ENCODE measurements at places on chromosomes 7 and 10.

GRCh38 chr10:96585736-96586418 is 935 bp downstream of the TM9SF3 start:
- no peak for DNase-seq

GRCh38 chr10:59346321-59346720 is 16.0 kb downstream of the FAM13C start:
- DNase-seq = peak; percentile 12

DNA sequence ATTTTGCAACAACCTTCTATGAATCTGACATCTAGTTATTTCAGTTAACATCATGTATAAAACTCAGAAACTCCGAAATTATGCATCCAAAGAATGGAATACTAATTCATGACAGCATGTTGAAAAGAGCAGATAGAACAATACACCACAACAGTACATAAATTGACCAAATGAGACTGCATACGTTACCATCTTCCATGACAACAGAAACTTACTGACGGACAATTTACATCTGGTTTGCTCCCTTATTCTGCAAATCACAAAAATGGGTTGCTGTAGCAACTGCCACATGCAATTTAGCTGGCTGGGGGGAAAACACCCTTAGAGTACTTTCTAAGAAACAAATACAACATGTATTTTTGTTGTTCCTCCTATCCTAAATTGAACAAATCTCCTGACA is 14.3 kb downstream of the LRRN3 start:
- no peak for DNase-seq

- DNase-seq = no peak
Observed at GRCh38 chr7:44272456-44272855, 52.9 kb downstream of the CAMK2B start.

DNA sequence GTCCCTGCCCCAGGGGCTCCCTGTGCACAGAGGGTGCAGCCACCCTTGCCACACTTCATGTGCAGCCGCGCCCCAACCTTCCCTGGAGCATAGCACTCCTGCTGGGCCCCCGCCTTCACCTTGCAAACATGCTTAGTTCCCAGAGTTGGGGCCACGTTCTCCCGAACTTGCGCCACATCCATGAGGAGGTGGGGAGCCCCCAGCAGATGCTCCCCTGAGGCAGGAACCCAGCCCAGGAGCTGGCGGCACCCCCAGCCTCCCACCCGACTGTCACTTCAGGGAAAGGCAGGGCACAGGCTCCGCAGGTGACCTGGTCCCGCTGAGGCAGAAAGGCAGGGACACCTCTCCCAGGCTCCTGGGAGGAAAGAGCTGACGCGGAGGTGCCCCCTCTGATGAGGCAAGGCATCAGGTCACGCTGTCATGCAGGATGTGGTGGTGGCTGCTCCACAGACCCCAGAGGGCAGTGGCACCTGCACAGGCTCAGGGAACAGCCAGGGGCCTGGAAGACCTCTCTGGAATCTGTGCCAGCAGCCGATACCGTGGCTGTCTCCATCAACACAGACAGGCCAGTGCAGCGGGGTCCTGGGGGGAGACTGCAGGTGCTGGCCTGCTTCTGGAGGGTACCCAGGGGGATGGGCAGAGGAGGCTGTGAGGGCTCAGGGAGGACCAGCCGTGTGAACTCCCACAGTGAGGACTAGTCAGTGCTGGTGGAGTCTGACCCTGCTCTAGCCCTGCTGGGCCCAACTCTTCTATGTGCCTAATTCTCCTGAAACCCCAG is 221.3 kb downstream of the MAD1L1 start:
- no peak for DNase-seq

GRCh38 chr7:131305152-131305551 is 22.5 kb upstream of the MKLN1 start:
- no peak for DNase-seq

DNA sequence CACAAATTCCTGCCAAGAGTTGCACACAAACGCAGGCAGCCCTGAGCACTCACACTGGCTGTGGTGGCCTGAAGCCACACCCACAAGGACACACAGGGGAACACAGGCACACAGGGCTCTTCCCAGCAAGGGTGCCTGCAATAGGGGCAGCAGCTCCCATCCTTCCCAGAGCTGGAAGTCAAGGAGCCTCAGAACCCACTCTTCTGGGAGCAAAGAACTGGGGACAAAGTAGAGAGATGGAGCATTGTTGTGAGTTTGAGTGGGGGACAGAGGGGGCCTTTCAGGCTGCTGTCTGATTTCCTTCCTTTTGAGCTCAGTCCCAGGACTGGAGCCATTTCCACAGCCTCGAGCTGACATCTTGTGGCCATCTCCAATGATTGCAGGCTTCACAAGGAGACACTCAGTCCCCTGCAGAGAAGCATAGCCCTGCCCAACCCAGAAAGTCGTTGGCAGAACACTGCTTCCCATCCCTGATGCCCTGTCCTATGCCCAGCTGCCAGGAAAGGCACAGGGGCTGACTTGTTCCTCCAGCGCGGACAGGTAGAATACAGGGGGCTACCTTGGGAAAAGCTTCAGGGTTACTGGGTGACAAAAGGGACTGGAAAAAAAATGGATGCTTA is 34.4 kb upstream of the SLF2 start:
- peak; percentile 54 for DNase-seq

GRCh38 chr7:137904833-137905232 is 58.1 kb upstream of the DGKI start:
- no peak for DNase-seq

DNA sequence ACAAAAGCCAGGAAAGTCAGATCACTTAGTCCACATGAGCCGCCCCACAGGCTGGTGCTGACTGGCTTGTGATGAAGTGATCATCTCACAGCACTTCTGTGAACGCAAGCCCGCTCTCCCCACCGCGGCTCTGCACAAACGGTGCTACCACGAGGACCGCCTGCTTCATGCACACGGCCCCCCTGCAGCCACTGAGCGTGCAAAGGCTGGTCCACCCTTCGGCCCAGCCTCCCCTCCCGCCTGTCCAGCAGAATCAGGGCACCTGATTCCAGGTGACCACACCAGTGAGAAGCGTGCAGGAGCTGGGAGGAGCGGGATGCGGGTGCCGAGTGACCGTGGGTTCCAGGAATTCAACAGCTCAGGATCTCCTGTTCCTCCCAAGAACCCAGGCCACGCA is 32.2 kb downstream of the MAD1L1 start:
- no peak for DNase-seq

GRCh38 chr10:12308736-12309375 is 40.5 kb upstream of the CAMK1D start:
- no peak for DNase-seq

DNA sequence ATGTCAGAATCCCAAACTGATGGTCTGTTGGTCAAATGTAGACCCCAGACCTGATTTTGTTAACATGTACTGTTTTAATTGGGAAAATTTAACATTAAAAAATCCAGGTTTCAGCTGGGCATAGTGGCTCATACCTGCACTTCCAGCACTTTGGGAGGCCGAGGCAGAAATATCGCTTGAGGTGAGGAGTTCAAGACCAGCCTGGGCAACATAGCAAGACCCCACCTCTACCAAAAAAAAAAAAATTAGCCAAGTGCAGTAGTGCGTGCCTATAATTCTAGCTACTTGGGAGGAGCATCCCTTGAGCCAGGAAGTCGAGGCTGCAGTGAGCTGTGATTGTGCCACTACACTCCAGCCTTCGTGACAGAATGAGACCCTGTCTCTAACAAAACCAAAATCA is 15.9 kb upstream of the CAMK2G start:
- DNase-seq = no peak

GRCh38 chr10:121104476-121105111 is 253.4 kb downstream of the WDR11 start:
- no peak for DNase-seq

GRCh38 chr10:2137549-2138174 is 400.3 kb upstream of the ADARB2 start:
- no peak for DNase-seq

- DNase-seq = no peak
Observed at GRCh38 chr7:106864298-106865081, 592 bp upstream of the PIK3CG start.

DNA sequence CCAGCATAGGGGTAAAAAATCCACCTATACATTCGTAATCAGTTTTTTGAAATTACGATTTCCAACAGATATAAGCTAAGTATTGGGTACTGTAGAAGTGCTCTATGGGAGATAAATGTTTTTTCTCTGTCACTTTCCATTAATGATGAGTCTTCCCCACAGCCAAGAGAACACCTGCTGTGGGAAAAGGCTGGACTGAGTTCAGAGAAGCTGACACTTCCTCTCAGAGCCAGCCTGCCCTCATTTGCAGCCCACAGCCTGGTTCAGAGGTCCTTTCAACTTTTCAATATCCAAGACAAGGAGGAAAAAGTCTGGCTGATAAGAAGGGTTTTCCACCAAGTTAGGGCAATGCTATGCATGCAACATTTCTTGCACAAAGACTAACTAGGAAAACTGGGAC is 64.5 kb upstream of the DNAJB12 start:
- DNase-seq = no peak

DNA sequence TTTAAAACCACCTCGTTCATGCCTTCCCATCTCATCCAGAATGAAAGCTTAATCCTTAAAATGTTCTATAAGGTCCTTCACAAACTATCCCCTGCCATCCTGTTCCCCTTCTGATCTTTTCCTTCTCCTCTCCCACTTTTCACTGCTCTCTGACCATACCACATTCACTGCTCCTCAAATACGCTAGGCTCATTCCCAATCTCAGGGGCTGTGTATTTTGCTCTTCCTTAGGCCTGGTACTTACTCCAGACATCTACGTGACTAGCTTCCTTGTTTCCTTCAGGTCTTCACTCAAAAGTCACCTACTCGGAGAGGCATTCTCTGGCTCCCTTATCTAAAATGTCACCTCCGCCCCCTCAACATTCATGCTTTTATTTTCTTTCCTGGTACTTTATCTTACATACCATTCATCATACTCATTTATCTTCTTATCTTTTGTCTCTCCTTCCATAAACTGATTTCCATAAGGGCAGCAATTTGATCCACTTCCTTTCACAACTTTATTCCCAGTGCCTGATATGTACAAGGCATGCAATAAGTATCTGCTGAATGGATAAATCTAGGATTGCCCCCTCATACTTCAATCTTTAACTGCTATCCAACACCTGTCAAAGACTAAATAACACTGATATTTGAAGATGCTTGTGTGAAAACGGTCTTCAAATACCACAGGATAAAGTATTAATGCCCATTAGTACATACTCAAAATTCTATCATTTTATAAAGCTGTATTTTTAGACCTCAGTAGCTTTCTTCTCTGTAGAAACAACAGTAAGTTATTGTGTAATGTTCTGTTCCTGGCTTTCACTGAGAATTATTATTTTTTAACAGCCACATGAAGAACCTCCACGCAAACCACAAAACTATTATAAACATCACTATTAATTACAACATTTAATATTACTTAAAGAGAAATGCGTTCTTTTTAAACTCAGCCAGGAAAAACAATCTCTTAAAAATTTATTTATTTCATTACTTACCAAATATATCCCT is 27.0 kb downstream of the JMJD1C start:
- no peak for DNase-seq

DNA sequence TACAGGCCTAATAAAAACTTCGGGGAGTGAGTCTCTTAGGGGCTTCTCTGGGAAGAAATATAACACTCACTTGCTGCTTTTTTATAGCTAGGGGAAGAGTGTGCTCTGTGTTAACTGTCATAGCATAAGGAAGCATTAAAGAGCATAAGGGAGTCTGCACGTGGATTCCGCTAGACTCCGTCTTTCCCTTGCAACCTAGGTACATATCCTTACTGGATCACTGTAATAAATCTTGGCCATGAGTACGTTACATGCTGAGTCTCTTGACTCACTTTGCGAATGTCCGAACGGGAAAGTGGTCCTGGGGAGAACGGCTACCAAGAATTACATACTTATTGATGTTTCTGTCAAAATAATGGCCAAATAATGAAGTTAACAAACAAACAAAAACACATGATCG is 999.1 kb upstream of the MBL2 start:
- DNase-seq = no peak

- no peak for DNase-seq
Observed at GRCh38 chr7:92788559-92789183, 47.7 kb downstream of the CDK6 start.

DNA sequence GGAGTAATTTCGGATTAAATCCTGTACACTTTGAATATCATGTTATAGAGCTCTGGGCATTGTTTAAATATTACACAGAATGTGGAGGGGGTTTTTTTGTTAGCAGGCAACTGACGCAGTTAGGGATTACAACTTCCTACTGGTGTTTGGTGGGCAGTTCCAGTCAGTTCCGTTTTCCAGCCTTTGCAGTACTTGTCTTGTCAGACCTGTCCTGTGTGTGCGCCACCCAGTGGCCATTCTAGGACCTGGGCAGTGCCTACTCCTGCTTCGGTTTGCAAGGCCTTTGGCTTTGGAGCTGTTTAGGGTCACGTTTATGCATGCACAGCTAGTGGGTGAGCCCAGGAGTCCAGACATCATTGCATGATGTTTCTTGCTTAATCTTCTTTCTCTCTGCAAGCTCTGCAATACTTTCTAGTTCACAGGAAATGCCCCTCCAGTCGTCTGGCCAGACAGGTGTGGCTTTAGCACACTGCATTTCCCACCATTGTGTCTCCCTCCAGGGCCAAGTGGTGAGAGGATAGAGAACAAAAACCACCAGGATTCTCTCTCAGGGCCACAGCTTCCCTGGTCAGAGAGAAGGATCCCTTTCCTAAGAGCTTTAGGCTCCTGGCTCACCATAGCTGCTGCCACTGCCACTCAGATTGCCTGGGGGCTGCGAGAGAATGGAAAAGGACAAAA is 96.5 kb upstream of the TARP start:
- peak; percentile 86 for DNase-seq

- DNase-seq = no peak
Observed at GRCh38 chr10:28788762-28789161, 111.4 kb downstream of the BAMBI start.

- DNase-seq = no peak
Observed at GRCh38 chr10:127877699-127878098, 15.0 kb downstream of the CLRN3 start.

GRCh38 chr10:87642988-87643387 is 16.7 kb upstream of the PAPSS2 start:
- no peak for DNase-seq

- no peak for DNase-seq
Observed at GRCh38 chr7:101921061-101921460, 103.6 kb downstream of the CUX1 start.

DNA sequence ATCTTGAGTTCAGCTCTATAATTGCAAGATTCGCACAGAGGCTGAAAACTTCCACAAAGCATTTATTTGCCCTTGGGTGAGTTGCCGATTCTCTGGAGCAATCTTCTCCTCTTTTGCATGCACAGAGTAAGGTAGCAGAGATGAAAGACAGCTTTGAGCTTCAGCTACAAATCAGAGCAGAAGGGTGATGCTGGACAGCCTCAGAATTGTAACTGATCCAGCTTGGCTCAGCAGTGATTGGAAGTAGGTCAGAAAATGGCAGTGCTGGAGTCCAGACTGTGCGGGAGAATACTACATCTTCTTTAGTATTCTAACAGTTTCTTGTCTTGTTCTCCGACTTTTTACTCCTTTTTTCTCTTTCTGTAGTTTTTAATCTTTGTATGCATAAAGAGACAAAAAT is 55.4 kb upstream of the CDC14C start:
- no peak for DNase-seq

DNA sequence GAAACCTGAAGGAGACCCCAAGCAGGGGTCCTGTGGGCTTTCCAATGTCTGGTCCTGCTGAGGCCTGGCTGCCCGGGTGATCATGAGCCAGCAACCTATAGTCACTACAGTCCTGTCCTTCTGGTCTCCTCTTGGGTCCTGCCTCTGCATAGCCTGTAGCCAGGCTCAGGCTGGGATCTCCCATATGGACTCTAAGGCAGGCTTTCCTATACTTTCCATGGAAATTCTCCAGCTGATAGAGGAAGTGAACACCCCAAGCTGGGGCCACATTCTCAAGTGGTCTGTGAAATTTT is 26.4 kb downstream of the ANXA8 start:
- DNase-seq = no peak

- DNase-seq = no peak
Observed at GRCh38 chr7:50270531-50271018, 33.9 kb upstream of the IKZF1 start.

Measured in mucosa of gallbladder (tissue), 1 donor.